ENCODE measurements at places on chromosomes 16 and 17.
A peak's percentile ranks its signal among the peaks of the same experiment; 100 is the strongest.

DNA sequence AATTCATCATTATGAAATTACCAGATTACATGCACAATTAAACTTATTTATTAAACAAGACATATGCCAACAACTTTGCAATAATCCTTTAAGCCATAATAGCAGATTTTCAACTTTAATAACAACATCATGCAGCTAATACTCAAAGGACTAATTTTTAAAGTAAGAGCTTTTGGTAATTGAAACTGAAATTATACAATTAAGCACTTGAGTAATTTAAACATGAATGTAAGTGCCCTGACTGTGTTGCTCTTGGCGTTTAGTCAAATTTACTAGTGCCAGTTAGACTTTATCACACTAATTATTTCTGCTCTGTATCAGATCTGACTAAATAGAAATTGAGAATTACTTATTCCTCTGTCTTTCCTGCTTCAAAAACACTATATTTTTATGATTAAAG is 46.8 kb upstream of the PSMD7 start:
- no peak for DNase-seq

DNA sequence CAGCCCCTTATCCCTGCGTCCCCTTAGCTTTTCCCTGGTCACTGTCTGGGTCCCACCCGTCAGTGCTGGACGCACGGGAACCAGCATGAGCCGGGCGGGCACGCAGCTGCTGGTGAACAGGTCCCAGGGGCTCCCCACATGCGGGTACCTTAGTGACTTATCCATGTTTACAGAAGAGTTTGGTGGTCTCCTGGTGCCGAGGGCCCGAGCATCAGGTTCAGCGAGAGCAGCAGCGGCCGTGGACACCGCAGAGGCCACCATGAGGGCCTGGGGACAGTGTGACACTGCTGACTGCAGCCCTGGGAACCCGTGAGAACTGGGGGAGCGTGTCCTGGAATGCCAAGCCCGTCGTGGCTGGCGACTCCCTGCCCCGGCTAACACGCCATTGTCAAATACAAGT is 6.5 kb downstream of the CD7 start:
- no peak for DNase-seq

DNA sequence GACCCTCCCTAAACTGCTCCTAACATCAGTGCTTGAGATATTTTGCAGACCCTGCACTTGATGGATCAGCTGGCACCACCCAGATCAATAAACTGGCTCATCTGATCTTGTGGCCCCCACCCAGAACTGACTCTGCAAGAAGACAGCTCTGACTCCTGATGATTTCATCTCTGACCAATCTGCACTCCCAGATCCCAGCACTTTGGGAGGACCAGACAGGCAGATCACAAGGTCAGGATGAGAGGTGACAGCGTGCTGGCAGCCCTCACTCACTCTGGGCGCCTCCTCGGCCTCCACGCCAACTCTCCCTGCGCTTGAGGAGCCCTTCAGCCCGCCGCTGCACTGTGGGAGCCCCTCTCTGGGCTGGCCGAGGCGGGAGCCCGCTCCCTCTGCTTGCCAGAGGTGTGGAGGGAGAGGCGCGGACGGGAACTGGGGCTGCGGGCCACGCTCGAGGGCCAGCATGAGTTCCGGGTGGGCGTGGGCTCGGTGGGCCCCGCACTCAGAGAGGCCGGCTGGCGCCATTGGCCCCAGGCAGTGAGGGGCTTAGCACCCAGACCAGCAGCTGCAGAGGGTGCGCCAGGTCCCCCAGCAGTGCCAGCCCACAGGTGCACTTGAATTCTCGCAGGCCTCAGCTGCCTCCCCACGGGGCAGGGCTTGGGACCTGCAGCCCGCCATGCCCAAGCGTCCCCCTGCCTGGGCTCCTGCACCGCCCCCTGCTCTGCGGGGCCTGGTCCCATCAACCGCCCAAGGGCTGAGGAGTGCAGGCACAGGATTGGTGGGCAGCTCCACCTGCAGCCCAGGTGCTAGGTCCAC is 2.4 kb upstream of the C16orf54 start:
- no peak for DNase-seq

GRCh38 chr17:76462556-76463290 is 4.7 kb upstream of the AANAT start:
- DNase-seq, result no peak

DNA sequence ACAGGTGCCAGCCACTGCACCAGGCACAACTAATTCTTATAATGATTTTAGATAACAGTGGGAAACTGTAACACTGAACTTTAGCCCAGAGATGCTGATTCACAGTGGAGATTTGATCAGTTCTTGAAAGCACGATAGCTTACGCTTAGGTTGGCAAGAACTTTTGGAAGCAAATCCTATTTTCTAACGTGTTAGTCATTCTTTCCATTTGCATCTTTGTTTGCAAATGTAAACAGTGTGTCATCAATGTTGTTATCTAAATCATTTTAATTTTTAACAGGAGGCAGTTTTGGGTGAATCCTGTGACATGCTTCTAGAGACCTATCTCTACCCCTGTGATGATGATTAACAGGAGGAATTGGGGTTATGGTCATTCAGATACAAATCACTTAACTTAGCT is 35.7 kb upstream of the GNA13 start:
- DNase-seq, result no peak

GRCh38 chr16:74169687-74170376 is 126.8 kb upstream of the PSMD7 start:
- DNase-seq, result no peak

DNA sequence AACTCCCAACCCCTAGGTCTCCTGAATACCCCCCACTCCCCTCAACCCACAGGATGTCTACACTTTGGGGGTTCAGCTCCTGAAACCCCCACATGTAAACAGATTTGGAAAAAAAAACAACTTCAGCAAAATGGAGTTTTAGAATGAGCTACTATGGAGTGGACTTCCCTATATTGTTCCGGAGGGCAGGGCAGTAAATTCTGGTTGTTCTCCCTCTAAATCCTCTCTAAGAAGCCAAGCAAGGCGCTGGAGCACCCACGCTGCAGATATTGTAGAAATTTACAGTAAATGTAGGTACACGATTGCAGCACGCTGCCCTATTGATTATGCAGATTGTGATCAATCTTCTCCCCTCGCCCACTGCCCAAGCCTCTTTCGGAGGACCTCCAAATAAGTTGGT is 8.5 kb upstream of the ZFHX3 start:
- DNase-seq, result no peak

- DNase-seq, result peak; percentile 93
Observed at GRCh38 chr16:74743668-74744299, 30.8 kb downstream of the FA2H start.

DNA sequence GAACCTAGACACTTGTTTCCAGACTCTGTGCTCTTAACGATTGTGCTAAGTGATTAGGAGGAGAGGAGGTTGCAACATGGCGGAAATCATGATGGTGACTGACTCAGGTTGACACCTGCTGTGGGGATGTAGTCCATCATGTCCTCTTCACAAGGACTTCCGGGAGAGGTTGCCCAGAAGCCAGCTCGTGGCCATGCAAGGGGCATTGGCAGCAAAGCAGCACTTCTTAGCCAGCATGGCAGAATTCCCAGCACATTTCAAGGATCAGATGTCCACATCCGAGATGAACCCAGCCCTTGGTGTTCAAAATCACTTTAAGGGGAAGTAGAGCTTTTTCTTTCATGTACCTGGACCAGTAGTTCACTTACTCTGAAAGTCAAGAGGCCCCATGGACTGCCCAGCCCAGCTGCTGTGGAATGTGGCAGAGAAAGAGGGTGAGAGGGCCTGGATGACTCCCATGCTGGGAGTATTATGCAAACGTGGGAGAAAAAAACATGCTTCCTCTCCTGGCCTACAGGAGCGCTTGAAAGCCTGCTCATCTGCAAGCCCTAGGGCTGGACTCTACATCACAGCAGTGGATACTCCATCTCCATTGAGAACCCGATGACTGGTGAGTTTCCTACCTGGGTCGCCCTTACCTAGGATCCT is 65.5 kb downstream of the IRX6 start:
- no peak for DNase-seq

DNA sequence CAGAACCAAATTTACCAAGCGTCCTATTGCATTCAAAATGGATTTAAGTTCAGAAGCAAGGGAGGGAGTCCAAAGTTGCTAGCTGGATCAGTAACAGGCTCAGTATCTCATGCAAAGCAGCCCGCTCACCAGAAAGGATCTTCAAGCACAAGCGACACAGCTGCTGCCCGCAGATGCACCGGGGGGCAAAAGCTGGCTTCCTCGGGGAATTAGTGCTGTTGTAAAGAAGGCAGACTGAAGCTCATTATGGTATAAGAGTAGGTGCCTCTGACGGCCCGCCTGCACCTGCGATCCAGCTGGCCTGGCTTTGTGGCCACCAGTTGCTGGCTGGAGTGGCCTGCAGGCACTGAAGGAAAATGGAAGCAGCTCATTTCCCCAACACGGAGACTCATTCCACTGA is 128.4 kb upstream of the RCVRN start:
- DNase-seq, result no peak

DNA sequence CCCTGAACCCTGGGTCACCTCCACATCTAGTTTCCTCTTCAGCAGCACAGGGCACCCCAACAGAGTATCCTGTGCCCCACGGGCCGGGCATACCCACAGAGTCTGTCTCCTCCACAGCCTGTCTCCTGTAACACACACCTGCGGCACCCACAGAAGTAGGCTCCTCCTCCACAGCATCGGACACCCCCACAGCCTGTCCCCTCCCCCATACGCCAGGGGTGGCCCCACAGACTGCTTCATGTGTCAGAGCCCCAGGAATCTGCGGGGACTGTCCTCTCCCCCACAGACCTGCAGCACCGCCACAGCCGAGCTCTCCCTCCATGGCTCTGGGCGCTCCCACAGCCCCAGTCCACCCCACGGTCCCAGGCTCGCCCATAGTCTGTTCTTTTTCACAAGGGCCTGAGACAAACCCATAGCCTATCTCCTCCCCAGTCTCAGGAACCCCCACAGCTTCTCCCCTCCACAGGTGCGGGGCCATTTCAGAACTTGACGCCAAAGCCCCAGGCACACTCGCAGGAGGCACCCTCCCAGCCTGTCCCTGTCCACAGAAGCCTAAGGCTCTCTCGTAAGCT is 1.4 kb downstream of the KIAA0753 start:
- DNase-seq, result no peak

DNA sequence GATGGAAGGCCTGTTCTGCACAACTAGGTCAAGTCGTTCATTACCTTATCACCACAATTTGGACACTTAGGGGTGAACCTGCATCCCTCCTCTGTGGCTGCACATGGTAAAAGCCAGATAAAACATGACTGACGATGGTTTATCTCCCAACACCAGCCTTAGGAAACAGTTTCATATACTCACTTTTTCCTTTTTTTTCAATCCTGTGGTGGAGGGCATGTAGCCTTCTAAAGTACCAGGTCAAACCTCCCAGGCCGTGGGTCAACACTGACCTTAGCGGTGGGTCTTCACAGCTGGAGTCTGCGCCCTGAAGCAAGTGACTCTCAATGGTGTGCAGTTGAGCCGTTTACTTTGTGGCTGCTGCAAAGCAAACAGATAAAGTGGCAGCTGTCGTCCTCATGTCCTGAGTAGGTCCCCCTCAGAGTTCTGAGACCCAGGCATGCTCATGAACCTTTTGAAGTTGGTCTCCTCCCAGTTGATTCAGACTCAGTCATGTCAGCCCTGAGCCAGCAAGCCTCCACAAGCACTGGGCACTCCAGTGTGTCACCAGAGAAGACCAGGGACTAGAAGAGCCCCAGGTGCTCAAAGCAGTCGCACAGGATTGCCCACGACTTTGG is 5.9 kb downstream of the FAHD1 start:
- DNase-seq, result no peak

DNA sequence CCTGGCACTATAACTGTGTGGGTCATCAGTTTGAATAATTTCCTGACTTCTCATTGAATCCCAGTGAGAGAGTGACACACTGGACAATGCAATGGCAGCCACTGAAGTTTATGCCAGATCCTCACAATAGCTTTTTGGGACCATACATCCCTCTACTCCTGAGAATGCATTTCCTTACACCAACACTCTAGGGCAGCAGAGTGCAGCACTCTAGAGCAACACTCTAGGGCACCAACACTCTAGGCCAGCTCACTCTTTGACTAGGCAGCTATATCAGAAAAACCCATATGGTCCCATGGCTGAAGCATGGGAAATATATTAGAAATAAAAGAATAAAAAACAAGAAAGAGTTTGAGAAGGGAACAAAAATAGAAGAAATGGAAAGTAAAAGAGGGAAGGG is 309.2 kb downstream of the MAP2K6 start:
- no peak for DNase-seq

DNA sequence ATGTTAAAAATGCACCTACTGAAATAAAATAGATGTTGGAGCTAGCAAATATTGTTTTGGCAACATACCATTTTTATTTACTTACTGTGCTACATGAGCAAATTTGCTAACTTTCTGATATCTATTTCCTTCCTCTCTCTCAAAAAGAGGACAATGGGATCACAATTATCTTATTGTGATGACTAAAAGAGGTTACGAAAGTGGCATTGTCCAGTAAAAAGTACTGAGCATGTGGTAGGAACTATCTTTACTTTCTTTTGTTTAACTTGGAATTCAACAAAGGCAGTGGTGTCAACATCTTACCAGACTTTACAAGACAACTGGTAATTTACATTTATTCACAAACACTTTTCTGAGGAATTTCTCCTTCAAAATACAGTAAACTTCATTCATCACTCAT is 1542.6 kb upstream of the CDH8 start:
- DNase-seq, result no peak

- no peak for DNase-seq
Observed at GRCh38 chr16:77937473-77938149, 84.7 kb upstream of the CLEC3A start.

DNA sequence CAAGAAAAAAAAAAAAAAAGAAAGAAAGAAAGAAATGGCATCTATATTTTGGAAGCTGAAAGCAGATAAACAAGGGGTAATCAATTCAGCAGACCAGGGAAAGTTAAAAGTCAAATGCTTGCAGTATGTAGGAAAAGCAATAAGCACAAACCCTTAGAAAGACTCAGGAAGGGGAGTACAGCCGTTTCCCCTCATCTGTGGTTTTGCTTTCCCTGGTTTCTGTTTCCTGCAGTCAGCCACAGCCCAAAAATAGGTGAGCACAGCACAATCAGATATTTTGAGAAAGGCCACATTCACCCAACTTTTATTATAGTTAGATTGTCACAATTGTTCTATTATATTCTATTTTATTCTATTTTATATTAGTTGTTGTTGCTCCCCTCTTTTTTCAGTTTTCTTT is 14.4 kb upstream of the ALOX12 start:
- no peak for DNase-seq

GRCh38 chr16:14337303-14338191 is 266.4 kb downstream of the MRTFB start:
- no peak for DNase-seq

GRCh38 chr16:3696425-3697218 is 20.7 kb downstream of the TRAP1 start:
- no peak for DNase-seq

- DNase-seq, result peak; percentile 27
Observed at GRCh38 chr17:72665852-72666851, 426.3 kb downstream of the SLC39A11 start.

DNA sequence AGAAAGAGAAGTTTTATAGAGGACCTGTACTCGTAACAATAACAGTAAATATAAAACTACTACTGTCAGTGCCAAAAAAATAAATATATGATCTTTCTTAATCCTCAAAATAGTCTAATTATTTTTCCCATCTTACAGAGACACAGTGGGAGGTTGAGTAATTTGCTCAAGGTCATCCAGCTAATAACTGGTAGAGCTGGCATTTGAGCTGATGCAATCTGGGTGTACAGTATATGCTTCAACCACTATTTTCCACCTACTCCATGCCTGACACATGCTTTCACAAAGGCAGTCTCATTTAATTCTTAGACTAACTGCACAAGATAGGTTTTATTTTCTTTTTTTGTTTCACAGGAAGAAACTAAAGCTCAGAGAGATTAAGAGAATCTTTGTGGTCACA is 33.6 kb downstream of the PIGL start:
- DNase-seq, result no peak

- no peak for DNase-seq
Observed at GRCh38 chr16:82943371-82943770, 316.6 kb downstream of the CDH13 start.
